Right kidney (tissue), 9 donors: ENCODE measurements at places on chromosomes 11 and 22.

- DNase-seq: no peak
These were observed 11.6 kb upstream of the GAB2 start for GRCh38 chr11:78429209-78429608.

DNA sequence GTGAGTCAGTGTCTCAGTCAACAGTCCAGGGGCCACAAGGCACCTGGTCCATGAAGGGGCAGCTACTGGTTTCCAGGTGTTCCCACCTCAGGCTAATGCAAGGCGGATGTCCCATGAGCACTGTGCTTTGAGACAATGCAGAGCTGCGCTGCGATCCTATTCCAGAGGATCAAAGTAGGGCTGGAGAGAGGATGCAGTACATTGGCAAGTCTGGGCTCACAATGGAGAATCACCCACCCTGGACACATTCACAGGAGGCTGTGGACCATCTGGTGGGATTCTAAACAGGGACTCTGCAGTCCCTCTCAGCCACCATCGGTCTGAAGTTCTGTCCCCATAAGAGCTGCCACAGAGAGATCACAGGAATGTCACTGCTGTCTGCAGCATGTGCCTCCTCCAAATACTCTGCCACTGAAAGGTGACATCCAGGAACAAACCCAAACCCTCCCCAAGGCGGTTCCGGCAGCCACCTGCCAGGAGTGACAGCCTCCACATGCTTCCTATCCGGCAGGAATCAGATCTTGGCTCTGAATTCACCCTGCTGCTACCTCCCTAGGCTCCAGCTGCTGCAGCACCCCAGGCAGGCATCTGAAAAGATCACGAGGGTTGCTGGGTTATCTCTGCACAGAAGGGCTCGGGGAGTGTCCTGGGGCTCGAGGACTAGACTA is 45.3 kb upstream of the SERPIND1 start:
- no peak for DNase-seq

DNA sequence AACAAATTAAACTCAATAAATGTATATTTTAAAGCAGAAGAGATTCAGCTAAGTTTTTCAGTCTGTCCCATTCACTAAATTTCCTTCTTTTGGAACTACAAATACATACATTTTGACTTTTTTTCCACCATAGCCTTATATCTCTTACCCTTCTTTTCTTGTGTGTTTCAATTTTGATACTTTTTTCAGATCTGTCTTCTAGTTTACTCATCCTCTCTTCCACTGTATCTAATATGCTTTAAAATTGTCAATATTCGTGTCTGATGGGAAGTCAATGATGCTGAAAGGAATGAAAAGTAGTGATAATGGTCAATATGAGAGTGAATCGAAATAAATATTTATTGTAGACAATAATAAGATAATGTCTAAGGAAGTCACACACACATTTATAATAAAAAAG is 332.3 kb upstream of the KIRREL3 start:
- DNase-seq: no peak

GRCh38 chr11:108871152-108871551 is 206.3 kb downstream of the DDX10 start:
- DNase-seq: no peak

DNA sequence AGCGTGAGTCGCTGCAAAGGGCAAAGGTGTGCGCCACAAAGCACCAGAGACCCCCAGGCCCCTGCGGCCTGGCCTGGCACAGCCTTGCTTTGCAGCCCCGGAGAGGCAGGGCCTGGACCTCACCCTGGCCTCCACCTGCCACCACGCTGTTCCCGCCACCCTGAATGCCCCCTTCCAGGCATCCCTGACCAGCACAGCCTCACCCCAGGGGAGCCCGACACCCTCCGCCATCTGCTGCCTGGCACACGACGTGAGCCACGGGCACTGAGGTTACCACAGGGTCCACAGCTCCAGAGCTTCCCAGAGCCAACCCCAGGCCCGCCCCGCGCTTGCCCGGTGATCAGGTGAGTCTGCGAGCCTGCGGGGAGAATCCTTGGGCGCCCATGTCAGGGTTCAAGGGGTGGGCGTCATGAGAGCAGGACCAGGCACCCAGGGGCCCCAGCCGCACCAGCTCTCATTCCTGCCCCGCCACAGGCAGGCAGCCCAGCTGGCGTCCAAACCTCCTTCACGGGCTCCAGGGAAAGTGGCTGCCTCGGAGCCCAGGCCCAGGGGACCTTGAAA is 171.3 kb downstream of the BRD1 start:
- no peak for DNase-seq

DNA sequence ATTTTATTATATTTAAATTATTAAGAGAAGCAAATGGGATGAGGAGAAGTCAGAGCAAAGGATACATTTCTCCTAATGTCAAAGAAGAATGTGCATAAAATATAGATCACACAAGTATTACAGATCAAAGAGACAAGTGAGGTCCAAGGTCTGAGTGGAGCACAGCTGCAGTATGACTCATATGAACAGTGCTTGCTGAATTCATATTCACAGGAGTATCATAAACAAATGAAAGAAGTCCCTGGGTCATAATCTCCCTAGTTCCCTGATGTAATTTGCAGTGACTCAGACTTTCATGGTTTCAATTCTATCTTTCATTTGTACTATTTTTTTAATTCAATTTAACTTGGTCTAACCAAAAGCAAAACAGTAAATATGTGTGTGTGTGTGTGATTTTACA is 499.0 kb upstream of the CCDC179 start:
- DNase-seq: no peak

DNA sequence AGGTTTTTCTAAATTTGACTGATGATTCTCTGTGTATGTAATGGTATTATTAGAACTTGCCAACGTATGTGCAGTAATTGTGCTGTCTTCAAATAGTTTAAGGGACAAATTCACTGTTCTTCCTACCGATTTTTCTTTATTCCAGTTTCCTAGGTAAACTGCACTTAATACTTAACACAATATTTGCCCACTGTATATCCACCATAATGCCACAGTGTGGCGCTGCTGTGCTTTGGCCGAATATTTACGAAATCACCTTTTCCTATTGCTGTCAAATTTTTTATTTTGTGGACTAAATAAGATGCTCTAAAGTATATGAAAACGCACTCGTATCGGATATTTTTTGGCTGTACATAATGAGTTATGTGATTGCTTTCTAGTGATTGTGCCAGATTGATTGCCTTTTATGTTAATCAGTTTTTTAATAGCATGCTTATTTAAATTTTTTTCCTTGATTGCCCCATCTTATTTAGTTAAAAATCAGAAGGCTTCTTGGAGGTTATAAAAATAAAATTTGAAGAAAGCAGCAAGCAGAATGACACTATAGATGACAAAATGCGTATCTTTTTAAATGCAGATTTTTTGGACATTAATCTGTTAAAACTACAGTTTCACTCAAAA is 10.5 kb downstream of the AASDHPPT start:
- DNase-seq: no peak

DNA sequence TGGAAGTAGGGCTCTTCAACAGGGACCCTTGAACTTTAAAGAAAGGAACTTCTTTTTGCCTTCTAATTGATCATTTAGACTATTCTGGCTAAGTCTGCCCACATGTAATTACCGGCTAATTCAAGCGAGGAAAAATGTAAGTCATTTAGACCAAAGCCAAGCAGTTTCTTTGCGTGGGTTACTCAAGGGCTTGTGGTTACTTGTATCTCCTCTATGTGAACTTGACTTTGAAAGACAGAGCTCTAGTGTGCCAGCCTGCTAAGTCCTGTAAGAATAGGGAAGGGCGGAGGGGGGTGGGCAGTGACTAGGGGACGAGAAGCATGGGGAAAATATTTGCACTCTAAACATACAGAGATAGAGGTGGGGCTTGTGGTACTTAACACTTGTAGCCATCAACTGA is 145.2 kb upstream of the TEAD1 start:
- DNase-seq: no peak

DNA sequence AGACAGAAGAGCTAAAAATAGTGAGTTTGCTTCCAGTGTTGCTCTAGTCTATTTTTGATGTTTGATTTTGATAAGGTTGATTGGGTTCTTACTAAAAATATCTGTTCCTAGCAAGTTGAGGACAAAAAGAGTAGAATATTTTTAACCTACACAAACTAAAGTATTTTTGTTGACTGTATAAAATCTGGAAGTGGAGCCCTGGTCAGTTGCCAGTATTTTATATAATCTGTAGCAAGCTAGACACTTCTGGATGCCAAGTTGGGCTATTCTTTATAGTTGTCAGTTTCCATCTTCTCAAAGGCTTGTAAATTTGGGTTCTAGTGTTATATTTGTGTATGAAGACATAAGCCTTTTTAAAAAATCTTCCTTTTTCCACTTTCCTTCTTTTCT is 56.7 kb downstream of the HSD17B12 start:
- DNase-seq: no peak

GRCh38 chr11:122782222-122782621 is 56.1 kb upstream of the CRTAM start:
- DNase-seq: no peak

DNA sequence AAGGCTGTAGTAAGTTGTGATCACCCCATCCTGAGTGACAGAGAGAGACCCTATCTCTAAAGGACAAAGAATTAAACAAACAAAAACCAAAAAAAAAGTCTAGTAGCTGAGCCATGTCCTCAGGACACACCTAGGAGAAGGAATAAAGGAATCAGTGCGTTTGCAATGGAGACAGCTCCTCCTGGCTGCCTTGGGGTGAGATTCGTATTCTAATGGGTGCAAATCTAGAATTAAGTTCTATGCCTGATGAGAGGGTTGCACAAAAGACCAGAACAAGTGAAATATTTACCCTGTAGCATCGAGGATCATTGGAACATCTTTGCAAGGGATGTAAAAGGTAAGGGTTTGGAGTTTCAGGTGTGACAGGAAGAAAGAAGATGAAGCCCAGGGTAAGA is 70.3 kb upstream of the BMAL1 start:
- DNase-seq: no peak

GRCh38 chr22:46754826-46755225 is 7.6 kb upstream of the TBC1D22A start:
- DNase-seq: no peak

DNA sequence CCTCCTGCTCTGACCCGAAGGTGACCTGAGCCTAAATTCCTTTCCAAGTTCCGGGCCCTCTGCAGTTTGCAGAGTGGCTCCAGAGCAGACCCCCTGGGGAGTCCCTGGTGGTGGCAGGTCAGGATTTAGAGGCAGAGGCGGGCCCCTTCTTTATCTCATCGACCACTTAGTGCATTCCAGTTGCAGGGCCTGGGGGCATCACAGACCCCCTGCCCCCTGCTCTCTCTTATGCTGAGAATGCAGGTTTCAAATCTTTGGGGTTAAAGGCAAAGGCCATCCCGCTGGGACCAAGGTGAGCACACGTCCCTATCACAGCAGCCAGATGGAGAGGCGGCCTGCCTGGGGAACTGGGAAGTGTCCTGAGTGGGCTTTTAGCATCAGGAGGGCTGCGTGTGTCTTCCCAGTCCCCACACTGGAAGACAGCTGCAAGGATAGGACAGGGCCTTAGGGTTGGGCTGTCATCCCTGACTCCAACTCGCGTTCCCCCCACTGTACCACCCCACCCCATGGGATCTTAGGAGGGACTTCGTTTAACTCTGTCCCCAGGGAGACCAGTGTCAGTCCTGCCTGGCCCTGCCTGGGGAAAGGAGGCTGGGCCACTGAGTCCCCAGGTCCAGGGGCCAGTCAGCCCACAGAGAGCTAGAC is 11.3 kb downstream of the DERL3 start:
- no peak for DNase-seq

GRCh38 chr11:118238929-118239328 is 13.2 kb downstream of the MPZL3 start:
- no peak for DNase-seq

- no peak for DNase-seq
These were observed 826 bp upstream of the DGAT2 start for GRCh38 chr11:75767793-75768111.

GRCh38 chr11:60343094-60343704 is 16.1 kb downstream of the MS4A6E start:
- DNase-seq: no peak

GRCh38 chr11:68146010-68146540 is 24.9 kb upstream of the CHKA start:
- no peak for DNase-seq

GRCh38 chr22:46061501-46062231 is 84.7 kb upstream of the WNT7B start:
- DNase-seq: no peak

GRCh38 chr11:86698639-86699038 is 26.2 kb upstream of the ME3 start:
- DNase-seq: no peak

DNA sequence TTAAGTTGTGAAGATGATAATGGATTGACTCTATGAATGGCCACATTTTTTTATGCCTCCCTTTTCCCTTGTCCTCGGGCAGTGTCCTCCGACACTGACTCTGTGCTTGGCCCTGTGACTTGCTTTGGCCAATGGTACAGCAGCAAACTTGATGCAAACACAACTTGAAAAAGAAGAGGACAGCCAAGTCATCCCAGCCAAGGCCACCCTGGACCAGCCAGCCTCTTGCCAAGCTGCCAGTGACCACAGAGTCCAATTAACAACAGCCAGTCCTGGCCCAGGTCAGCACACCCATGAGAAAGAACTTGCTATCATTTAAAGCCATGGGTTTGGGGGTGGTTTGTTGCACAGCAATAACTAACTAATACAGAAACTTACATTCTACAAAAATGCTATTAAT is 63.4 kb upstream of the SLC35C1 start:
- DNase-seq: no peak

GRCh38 chr11:134417871-134418840 is 6.1 kb upstream of the B3GAT1 start:
- DNase-seq: no peak

DNA sequence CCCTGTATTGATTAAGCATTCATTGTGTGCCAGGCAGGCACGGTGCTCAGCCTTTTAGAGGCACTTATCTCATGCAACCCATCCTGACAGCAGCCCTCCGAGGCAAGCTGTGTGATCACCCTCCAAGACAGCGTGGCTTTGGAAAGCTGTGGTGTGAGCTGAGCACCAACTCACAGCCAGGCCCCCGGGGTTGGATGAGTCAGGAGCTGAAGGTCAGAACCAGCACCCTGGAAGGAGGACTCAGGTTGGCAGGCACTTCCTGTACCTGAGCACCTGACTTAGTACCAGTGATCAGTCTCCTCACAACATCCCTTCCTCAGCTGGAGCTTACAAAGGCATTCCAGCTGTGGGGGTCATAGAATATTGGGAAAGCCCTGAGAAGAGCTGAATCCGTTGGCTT is 9.0 kb downstream of the PATZ1 start:
- DNase-seq: no peak
